ENCODE measurements at places on chromosomes 13 and 19.

GRCh38 chr19:55098716-55099556 lies 18.5 kb downstream of the PPP1R12C start:
- no peak for DNase-seq

- DNase-seq, result no peak
These were observed 8.1 kb upstream of the ANGPTL4 start for GRCh38 chr19:8355631-8356402.

GRCh38 chr13:50450279-50450678 lies 393.2 kb downstream of the DLEU7 start:
- no peak for DNase-seq

DNA sequence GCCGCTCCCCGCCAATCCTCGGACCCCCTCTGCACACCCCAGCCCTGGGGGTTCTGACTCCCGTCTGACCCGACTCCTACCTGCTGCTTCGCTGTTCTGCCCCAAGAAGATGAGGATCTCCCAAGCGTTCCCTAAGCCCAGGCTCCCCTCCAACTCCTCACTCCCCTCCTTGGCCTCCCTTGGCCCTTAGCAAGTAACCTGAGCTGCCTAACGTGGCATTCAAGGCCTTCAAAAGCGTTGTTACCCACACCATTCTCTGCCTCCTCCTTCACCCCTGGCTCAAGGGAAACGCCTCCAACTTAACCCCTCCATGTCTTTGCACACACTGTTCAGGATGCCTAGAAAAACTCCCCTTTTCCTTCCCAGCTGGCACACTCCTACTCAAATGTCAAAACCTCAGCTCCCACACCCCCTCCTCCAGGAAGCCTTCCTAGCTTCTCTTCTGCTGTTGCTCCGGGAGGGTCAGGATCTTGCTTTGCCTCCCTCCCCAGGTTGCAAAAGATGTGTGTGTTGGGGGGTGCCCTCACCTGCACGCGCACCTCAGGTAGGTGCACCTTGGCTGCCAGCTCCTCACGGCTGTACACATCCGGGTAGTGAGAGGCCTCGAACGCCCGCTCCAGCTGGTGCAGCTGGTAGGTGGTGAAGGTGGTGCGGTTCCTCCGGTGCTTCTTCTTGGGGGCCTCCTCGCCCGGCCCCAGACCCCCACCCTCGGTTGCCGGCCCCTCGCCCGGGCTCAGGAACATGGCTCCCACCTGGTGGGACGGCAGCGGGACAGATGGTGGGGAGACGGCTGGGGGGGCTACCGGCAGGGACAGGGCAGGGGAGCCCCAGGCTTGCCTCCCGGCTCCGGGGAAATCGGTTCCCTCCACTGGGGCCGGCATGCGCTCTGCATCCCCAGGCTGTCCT lies 775 bp downstream of the RAX2 start:
- no peak for DNase-seq

GRCh38 chr13:61253105-61253877 lies 162.4 kb downstream of the PCDH20 start:
- no peak for DNase-seq

DNA sequence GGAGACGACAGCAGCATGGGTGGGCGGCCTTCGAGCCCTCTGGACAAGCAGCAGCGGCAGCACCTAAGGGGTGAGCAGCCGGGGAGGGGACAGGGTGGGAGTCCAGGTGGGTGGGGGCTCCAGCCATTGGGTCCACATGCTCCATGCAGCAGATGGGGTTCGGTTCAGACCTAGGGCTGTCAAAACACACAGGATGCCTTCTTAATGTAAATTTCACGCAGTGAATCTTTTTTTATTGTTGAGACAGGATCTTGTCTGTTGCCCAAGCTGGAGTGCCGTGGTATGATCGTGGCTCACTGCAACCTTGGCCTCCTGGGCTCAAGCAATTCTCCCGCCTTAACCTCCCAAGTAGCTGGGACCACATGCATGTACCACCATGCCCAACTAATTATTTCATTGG lies 15.9 kb downstream of the PGLS start:
- no peak for DNase-seq

DNA sequence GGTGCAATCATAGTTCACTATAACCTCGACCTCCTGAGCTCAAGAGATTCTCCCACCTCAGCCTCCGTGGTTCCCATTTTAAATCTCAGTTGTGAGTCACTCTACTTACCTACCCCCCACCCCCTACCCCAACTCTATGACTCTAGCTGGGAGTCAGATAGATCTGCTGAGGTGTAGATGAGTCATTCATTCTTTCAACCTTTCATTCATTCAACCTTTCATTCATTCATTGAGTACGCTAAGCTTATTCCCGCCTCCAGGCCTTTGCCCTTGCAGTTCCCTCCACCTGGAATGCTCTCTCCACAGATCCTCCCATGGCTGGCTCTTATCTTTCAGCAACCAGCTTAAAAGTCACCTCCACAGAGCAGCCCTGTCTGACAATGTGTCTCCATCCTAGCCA lies 1.1 kb upstream of the MAST1 start:
- no peak for DNase-seq
